ENCODE measurements at places on chromosomes 3 and 15. TPM values are rescaled to one million over a fixed set of nuclear protein-coding genes. Genes with fewer than 3 reads are reported as not detected.

Gene CLDN1
- 151 TPM for total RNA-seq

Gene BDH1
- not detected for total RNA-seq

Gene LRRC31
- 0.98 TPM for total RNA-seq

Gene ATP11B
- total RNA-seq = 40.8 TPM

Gene GABRG3
- total RNA-seq = not detected

Gene ITGB5
- total RNA-seq = 361 TPM

Gene DUOXA2
- total RNA-seq = not detected

Gene CHST2
- 13.1 TPM for total RNA-seq

Gene PLOD2
- 120 TPM for total RNA-seq

DNA sequence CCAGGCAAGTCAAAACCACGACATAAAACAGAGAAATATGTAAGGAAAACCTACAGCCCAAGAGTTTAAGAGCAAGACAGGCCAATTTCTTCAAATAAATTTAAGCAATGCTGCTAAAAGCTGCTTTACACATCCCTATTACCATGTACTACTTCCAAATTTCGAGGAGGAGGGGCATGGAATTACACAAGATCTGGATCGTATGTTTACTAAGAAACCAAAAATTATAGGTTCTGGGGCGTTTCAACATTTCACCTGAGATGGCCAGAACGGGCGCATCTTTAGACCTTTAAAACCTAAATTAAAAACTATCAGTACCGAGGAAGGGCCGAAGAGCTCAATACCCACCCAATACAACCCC lies 664 bp upstream of the NR2C2 start:
- no peak for DNase-seq

- no peak for DNase-seq
Measured at GRCh38 chr15:34216527-34217270, 6.8 kb upstream of the KATNBL1 start.

- DNase-seq = no peak
Measured at GRCh38 chr3:81853431-81853830, 92.0 kb upstream of the GBE1 start.

- DNase-seq = no peak
Measured at GRCh38 chr15:101055411-101055810, 136.3 kb downstream of the LRRK1 start.

DNA sequence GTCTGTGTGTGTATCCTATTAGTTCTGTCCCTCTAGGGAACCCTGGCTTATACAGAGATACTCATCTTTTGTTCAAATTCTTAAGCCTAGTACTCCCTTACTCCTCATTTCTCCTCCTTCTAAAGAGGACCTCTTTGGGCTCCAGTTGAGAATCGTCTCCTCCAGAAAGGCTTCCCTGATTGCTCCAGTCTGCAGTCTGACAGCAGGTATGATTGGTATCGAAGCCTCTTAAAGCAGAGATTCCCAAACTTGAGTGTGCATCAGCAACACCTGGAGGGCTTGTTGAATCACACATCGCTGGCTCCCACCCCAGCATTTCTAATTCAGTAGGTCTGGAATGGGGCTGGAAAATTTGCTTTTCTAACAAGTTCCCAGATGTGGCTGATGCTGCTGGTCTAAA lies 60.9 kb upstream of the NMNAT3 start:
- DNase-seq = no peak

GRCh38 chr3:142244056-142244455 lies 18.7 kb upstream of the GK5 start:
- DNase-seq = no peak

DNA sequence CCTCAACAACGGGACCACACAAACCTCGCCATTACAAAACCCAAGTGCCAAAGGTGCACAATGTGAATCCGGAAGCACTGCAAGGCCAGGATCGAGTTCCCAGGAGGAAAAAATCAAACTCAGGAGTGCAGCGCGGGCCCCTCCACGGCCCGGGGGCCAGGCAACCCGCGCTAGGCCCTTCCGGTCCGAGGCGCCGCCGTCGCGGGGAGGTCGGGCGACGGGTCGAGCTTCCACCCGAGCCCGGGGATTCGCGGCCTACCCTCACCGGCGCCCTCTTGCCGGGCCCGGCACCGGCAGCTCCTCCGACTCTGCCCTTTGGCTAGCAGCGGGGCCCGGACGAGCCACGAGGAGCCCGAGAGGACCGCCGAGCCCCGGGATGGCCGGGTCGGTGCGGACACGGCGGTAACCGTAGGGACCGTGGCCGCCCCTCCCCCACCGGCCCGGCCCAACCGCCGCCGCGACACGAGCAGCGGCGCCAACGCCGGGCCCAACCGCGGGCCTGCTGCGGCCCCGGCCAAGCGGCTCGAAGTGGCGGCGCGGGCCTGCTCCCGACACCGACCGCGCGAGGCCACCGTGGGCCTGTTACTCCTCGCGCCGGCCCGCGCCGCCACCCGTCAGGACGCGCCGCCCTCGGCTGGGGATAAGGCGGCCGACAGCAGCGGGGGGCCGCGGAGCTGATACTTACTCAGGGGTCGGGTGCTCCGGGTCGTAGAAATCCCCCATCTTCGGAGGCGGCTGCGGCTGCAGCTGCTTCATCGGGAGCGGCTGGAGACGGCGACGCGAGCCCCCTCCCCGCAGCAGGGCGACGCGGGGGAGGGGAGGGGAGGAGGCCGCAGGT lies 525 bp downstream of the SETD2 start:
- DNase-seq = peak; percentile 48

- DNase-seq = peak; percentile 39
Measured at GRCh38 chr15:89647191-89647851, 7.9 kb downstream of the KIF7 start.

- no peak for DNase-seq
Measured at GRCh38 chr15:42932833-42933515, 12.4 kb upstream of the TTBK2 start.

DNA sequence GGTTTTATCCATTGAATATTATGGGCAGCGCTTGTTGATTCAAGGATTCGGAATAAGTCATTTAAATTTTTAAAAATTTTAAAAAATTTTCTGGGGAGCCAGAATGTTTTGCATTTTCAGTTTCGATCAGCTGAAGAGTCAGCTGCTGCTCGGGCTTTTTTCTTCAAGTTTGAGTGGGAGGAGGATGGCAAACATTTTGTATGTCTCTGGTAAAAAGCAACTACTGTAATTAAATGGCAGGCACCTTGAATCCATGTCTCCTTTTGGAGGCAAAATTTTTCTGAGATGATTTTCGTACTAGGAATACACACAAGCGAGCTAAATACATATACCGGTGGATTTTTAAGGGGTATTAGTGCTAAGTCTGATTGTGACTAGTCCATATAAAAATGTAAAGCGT lies 612 bp downstream of the C3orf38 start:
- no peak for DNase-seq

GRCh38 chr3:186054792-186055352 lies 54.0 kb downstream of the ETV5 start:
- DNase-seq = no peak

GRCh38 chr3:23859839-23860382 lies 54.2 kb downstream of the UBE2E1 start:
- DNase-seq = no peak

DNA sequence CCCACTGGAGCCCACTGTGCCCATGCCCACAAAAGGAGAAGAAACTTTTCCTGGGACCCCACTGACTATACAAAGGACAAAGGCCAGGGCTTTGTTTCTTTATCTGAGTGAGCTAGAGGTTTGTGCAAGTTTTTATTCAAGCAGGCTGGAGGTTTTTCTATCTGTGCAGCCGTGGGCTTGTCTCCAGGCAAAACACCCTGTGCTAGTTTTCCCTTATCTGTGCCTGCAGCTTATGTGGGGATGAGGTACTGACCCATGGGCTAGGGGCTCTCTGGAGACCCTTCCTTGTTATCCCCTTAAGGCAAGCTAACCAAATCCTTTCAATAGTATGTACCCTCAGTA lies 545.5 kb downstream of the ZPLD1 start:
- DNase-seq = no peak

DNA sequence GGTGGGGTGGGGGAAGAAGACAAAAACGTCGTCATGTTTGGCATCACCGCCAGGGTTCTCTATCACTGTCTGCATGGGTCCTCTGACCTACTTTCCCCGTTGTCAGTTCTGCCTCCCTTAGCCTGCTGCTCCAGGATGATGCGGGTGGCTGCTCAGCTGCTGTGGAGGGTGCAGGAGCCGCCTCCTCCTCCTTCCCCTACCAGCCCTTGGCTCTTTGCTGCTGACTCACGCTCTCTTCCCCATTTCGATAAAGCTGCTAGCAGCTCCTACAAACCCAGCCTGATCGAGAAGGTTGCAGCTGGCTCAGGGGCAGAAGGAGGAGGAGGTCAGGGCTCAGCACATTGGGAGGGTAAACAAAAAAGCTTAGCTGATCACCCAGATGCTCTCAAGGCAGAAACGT lies 49.5 kb upstream of the SEC13 start:
- DNase-seq = peak; percentile 70

DNA sequence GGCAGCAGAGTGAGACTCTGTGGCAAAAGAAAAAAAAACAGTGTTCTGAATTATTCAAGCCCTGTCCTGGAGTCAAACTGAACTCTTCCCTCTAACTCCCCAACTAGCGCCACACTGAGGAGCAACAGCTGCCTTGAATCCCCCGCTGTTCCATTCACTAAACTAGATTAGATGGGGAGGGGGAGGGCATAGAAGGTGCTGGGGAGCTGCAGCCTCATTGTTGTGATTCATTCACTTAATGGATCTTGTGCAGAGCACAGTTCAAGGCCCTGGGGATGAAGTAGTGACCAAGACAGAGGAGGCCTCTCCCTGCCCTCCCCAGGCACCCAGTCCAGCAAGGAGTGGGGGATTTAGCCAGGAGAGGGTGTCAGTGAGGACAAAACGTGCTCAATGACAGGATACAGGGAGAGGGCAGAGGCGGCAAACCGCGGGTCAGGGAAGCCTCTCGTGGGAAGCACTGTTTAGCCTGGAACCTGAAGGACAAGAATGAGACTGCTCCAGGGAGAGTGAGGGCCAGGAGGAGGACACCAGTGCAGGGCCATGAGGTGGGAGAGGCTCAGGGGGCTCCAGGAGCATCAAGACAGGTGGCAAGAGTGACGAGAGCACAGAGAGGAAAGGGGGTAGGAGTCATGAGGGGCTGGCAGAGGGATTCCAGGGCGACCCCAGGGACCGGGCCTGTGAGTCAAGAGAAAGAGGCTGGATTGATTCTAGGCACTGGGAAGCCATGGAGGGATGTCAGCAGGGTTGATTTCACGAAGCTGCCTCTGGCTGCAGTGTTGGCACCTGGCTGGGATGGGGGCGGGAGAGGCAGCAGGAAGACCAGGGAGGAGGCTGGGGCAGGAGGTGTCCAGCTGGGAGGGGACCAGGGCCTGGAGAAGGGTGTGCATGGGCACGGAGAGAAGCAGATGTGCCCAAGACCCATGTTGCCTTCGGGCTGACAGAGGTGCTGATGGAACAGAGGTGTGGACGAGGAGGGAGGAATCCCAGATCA lies 31.4 kb downstream of the ALS2CL start:
- no peak for DNase-seq

DNA sequence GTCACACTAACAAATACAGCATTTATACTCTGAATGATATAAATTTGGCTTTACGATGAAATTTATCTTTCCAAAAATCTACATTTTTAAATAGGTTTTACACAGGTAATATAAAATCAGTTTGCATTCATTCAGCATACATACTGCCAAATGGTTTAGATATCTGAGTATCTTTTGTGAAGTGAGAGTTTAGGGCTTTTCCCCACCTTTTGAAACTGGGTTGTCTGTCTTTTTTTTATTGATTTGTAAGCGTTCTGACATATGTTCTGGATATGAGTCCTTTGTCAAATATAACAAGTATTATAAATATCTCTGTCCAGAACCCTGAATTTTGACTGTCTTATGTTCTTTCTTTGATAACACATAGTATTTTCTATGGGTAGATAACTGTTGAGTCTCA lies 42.4 kb downstream of the GABPB1 start:
- DNase-seq = no peak

GRCh38 chr3:130795396-130795795 lies 48.8 kb upstream of the PIK3R4 start:
- no peak for DNase-seq

DNA sequence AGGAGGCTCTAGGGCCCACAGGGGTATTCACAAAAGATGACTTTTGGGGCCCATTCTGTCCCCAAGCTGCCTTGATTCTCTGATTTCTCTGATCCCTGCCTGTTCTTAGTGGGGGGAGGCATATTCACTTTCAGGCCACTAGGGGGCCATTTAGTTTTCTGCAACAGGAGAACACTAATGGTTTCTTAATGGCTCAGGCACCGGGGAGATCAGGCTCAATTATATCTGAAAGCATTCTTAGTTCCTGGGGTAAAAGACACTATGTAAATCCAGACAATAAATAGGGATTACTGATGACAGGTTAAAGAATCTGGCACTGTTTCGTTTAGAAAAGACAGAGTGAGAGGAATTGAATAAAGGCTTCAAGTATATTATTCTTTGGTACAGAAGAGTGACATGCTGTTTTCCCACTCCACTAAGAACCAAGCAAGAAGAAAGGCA lies 2.5 kb upstream of the INAFM2 start:
- peak; percentile 47 for DNase-seq

DNA sequence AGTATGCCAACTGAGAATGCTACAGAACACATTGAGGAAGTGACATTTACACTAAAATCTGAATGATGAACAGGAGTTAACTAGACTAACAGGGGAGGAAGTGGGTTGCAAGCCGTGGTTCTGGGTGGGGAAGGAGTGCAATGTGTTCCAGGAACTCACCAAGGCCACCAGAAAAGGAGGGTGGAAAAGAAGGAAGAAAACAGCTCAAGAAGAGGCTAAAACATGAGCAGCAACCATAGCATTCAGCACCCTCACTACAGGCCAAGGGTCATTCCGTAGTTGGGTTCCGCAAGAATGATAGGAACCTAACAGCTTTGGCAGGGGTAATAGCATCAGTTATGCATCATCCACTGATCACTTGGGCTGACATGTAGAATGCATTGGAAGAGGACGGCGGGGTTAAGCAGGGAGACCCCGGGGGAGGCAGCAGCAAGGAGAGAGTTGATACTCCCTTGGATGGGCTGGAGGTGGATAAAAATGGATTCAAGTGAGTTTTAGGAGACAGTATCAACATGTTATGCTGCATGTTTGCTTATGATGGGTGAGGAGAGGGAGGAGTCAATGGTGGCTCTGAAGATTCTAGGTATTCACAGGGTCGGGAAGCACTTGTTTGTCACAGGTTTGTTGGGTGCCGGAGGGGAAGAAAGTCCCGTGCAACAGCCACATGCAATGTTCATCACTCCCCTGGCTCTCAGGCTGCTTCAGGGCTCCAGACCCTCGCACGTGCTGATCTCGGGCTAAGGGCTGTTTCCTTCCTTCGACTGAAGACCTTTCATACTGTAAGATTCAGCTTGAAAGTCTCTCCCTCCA lies 53.2 kb downstream of the LIPC start:
- DNase-seq = no peak

DNA sequence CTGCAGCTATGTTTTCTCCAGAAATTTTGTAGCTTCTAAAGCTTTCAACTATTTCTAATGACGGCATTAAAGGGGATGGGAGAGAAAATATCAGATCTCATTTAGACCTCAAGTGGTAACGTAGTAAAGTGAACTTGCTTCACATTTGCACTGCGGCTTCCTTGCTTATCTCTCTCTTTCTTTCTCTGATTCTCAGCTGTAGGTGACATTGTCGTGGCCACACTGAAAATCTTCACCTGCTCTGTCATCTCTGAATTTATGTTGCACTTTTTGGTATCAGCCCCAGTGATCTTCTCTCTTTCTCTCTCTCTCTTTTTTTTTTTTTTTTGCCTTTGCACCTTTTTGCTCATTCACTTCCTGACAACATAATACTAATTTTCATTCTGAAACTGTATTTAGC lies 254.1 kb upstream of the SATB1 start:
- no peak for DNase-seq

- no peak for DNase-seq
Measured at GRCh38 chr15:25802285-25802830, 60.8 kb downstream of the ATP10A start.
